ENCODE measurements at places on chromosomes 2 and 18.

DNA sequence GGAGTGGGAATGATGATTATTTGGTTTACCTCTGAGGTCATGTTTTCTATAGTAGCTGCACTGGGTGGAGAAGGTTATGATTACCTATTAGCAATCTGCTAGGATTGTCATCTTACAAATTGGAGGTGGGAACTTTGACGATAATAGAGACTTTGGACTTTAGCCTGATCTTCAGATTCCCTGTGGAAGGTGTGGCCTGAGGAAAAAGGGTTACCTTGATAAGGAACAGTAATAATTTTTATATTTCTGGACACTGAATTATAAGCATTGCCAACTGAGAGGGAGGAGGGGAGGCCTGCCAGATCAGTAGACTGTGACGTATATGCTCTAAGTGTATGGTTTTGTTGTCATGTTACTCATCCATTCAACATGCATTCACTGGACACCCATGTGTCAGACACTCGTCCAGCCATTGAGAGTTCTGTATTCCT, 183.4 kb upstream of the FOSL2 start:
- no peak for DNase-seq

- DNase-seq, result no peak
Observed at GRCh38 chr2:44886414-44886813, 55.1 kb upstream of the SIX3 start.

- DNase-seq, result no peak
Observed at GRCh38 chr2:31426096-31426495, 11.6 kb upstream of the XDH start.

GRCh38 chr2:120675460-120676130, 60.1 kb upstream of the GLI2 start:
- DNase-seq, result peak; percentile 46

DNA sequence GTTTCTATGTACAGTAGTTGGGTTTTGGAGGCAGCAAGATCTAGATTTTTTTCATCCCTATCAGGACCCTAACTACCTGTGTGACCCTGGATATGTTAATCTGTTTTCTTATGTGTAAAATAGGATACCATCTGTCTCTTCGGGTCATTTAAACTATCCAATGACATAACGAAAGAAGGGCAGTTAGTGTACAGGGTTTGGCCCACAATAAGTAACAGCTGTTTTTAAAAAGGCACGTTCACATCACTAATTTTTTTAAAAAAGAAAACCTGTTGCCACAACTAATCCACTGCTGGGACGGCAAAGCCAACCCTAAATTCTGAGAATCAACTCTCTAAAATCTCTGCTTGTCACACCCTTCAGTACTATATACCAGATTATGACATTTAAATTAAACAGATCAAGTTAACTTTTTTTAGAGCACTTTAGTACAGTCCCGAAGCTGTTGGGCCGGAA, 869 bp downstream of the USP40 start:
- DNase-seq, result no peak

DNA sequence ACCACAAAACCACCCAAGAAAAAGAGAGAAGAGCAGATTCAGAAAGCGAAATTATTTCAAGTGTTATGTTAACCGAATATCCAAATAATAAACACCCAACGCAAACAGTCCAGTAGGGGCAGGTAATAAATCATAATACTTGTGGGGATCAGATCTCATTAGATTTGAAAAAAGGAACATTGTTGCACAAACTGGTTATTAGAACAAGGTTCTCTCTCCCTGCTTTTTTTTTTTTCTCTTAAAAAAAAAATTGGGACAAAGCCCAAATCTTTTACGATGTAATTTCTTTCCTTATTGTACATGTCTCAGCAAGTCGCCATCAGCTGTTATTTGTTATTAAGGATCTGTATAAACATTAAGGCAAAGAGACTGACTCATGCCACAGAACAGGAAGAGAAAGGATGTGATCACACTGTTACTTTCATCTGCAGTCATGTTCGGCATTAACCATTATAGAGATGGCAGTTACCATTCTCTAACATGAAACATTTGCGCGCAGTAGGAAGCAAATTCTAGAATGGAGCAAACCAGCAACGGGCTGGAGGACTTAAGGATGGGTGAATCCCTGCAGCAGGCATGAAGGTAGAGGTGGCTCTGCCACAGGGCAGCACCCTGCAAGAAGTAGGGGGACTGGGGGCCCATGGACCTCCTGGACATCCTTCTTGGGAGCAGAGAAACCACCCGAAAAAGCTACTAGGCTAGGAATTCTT, 42.0 kb downstream of the EPHA4 start:
- peak; percentile 45 for DNase-seq

DNA sequence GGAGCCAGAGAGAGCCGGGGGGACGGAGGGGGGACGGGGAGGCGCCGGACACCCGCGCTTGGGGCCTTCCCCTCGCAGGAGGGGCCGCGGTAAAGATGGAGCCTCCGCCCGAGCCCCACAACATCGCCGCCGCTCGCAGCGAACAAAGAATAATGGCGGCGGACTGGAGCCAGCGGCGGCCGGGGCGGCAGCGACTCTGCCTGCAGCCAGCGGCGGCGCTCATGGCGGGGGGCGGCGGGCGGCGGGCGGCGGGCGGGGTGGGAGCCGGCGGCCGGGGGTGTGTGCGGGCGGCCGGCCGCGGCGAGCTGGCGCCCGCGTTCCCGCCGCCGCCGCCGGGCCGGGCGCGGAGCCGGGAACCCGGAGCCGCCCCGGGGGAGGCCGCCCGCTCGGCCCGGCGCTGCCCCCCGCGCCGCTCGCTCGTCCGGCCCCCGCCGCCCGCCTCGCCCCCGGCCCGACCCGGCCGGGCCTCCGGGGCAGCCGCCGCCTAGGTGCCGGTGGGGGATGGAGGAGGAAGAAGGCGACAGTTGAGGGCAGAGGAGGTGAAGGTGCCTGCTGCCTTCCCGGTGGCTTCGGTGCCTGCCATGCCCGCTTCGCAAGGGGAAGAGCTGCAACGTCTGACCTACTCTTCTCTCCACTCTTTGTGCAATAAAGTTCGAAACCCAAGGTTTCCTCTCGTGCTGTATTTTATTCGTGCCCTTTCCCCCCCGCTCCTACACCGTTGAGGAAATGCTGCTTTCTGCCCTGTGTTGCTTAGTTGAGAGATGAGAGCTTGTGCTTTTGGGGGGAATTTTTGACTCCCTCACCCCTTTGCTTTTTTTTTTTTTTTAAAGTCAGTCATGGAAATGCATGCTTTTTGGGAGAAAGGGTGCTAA, 634 bp downstream of the CREB1 start:
- DNase-seq, result no peak

- no peak for DNase-seq
Observed at GRCh38 chr2:239309398-239310245, 91.2 kb downstream of the HDAC4 start.

DNA sequence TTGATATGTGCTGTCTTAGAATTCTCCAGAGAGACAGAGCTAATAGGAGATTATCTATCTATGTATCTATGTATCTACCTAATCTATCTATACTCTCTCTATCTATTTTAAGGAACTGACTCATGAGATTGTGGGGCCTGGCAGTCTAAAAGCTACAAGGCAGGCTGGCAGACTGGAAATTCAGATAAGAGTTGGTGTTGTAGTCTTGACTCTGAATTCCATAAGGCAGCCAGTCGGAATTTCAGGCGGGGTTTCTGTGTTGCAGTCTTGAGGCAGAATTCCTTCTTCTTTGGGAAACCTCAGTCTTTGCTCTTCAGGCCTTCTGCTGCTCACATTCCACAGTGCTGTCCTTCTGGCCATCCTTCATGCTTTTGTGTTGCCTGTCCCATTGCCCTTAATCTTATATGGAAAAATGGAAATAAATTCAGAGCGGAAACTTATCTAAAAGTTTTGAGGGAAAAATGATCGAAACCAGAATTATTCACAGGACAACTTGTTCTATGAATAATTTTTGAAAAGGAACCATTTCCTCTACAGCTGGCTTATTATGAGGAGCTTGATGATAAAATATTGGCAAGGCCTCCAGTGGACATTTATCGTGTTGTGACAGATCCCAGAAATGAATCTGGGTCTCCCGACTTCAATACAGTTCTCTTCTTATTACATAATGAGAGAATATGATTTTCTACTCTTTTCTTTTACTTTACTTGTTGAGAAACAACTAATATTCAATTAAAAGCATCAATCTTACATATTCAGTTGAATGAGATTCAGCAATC, 10.8 kb downstream of the IL1RL1 start:
- DNase-seq, result no peak

DNA sequence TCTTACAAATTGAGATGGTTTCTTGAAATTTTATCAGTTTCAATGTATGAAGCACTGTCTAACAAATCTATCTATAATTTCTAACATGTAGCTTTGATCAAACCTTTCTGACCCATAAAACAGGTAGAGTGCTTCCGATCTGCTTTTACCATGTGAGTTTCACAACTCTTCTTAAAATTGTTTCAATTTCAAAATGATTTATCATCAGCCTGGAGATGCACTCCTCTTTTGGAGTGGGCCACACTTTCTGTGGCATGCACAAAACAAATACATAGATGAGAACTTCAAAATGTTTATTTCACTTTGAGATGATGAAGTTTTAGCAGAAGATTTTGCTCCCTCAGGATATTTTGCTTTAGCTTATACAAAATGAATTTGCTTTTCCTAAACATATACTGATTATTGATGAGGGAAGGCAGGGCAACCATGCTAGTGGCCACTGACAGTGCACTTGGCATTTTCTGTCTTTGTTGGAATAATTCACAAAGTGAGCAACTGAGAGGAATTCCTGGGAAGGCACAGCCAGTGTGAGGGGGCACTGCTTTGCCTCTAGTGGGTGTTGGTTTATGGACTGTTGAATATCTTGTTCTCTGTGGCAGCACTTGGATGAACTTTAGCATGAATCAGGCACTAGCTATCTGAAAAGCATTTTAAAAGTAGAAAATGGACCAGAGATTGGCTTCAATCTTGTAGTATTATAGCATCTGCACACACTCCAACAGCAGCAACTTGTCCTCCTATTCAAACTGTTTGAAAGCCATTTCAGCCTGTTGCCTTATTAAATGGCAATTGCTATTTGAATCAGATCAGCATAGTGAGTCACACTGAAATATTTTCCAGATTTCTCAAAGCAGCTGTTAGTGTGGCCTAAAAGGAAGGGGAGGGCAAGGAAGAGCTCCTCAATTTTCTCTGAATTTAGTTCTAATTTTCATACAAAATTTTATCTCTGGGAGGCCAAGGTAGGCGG, 193.2 kb downstream of the CCDC85A start:
- DNase-seq, result no peak

DNA sequence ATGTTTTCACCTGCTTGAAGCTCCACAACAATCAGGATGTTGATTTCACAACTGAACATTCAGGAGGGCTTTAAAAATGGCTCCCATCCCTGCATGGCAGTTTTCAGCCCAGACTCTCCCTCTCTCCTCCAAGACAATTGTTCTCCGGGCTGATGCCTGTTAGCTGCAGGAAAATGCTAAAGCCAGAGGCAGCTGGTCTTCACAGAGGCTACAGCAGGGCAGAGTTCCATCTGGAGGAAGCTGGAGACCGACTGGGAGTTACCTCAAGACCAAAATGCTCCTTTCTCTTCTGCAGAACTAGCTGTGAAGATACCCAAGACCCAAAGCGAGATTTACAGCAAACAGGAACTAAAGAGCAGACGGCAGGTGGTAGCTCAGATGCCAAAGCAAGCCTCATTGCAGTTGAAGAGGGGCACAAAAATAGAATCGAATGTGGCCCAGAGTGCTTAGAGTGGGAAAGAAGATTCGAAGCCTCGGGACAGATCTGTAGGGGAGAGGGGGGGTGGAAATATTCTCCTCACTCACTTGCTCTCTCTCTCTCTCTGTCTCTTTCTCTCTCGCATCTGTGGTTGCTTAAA, 423.6 kb downstream of the ZNF521 start:
- no peak for DNase-seq

DNA sequence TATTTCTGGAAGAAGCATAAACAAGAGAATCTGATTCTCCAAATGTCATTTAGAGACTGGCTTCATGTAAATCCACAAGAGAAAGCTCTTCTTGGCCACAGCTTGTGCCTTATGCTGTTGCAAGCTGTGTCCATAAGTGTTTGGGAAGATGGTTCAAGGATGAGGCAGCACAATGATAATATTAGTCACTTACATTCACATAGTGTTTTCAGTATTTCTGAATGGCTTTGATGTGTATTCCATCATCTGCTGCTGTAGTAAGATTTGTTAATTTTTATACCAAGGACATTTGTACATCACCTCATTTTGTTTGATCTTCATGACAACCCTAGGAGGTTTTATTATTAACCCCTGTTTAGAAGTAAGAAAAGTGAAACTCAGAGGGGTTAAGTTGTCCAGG, 29.9 kb downstream of the CREG2 start:
- DNase-seq, result no peak

DNA sequence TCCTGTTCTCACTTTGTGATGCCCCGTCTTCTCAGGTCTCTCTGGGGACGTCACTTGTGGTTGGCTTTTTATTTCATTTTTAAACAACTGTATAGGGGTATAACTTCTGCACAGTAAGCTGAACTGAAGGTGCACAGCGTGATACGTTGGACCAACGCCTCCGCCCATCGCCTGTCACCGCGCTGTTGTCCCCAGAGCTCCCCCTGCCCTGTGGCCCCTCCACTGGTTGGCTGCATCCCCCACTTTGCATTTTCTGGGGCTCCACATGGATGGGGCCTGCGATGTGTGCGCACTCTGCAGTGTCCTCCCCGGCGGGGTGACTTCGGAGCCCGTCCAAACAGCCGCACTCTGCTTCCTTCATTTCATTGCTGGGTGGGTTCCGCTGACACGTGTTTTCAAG, 14.3 kb downstream of the GPR35 start:
- no peak for DNase-seq

- no peak for DNase-seq
Observed at GRCh38 chr18:61582202-61582710, 249.0 kb downstream of the CDH20 start.

DNA sequence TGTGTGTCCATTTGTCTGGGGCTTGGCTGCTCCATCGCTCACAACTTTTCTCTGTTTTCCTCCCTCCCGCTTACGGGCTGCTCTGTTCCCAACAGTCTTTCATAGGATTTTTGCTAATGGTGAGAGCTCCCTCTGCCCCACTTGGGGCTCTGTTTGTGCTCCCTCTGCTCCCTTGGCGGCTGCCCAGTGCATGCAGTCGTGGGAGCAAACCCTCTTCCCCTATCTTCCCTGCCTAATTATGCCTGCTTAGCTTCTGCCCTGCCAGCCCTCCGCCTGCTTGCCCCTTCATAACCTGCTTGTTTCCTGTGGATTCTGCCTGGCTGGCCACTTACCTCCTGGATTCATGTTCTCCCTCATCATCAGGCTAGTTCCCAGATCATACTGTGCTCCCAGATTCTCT, 6.6 kb upstream of the KRTCAP3 start:
- no peak for DNase-seq

DNA sequence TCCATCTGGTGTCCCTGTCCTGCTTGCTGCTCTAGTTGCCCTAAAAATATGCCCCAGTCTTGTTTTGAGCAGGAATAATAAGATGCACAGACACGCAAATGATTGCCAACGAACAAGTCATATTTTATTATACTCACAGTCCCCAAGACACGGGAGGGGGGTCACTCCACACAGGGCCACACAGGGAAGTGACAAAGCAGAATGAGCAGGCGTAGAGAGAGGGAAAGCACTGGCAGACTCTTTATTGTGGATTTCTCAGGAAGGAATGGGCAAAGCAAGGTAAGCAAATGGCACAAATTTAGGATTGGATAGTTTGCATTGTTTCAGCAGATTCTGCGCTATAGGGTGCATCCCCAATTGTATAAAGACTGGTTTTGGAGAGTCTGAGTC, 20.7 kb upstream of the ZDBF2 start:
- no peak for DNase-seq

- DNase-seq, result no peak
Observed at GRCh38 chr2:211347328-211347727, 790.9 kb downstream of the CPS1 start.

Data from NCI-H1048 (cell line).